ENCODE measurements at places on chromosomes 5 and 9.

GRCh38 chr5:126455728-126456127 is 32.5 kb downstream of the GRAMD2B start:
- DNase-seq: no peak

DNA sequence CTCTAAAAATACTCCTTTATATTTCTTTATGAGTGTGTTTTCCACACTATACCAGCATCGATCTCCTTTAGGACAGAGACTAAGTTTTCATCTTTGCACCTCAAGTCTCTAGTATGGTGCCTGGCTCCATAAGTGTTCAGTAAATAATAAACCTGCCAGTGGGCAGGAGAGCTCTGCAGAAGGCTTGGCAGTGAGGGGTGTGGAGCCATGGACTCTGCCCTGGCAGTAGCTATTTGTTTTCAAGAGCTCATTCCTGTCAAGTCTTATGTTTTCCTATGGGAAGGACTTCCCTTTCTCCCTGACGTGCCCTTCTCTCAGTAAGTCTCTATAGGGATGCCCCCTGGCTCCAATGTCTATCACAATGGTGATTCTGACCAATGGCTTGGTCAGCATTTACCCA is 252.2 kb downstream of the PIK3R1 start:
- DNase-seq: no peak

- DNase-seq: no peak
Measured at GRCh38 chr5:22542340-22542739, 310.8 kb downstream of the CDH12 start.

DNA sequence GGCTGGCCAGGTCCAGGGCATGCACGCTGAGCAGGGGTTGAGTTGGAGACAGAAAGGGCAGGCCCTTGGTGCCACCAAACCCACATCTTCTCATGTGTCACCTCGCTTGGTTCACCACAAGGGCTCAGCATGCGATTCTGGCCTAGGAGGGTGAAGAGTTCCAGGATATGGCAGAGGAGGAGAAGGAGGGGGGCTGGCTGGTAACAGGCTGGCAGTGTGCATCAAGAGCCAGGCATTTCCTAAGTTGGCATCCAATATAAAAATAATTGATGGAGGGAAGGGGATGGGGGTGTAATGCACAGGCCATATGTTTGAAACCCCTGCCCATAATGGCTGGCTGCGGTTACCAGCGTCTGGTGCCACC is 255.6 kb downstream of the NFIB start:
- DNase-seq: no peak

DNA sequence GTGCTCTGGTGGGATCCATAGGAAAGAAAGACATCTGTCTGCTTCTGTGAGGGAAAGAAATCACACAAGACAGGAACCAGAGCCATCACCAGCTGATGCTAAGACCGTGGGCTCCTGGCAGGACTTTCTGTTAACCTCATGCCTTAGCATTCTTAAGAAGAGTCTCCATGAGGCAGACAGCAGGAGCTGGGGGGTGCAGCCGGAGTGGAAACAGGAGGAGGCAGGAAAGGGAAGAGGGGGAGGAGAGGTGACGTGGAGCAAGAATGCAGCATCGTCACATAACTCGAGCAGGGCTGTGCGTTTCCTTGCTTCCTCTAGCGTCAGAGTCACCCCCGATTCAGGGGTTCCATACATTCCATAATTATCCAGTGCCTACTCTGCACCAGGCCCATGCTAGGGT is 53.6 kb downstream of the ERGIC1 start:
- no peak for DNase-seq

GRCh38 chr5:72224946-72225463 is 95.0 kb downstream of the MRPS27 start:
- no peak for DNase-seq

DNA sequence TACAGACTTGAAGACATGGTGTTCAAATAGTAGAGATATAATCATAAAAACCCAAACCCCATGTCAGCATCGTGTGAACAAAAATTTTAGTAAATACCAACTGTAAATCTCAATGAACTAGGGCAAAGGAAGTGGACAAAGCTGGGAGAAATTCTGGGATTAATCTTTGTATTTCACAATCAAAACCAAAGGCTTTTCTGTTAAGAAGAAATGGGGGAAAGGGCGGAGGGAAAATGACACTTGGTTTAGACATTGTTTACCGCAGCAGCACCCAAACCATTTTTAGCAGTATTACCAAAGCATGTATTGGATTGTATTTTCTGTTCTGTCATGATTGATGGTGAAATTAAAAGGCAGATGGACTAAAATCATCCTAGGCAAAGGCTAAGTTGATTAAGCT is 134.2 kb upstream of the PRSS3 start:
- DNase-seq: no peak

- DNase-seq: peak; percentile 17
Measured at GRCh38 chr9:1513105-1513504, 462.9 kb downstream of the DMRT2 start.

GRCh38 chr5:151674626-151675610 is 11.8 kb downstream of the SPARC start:
- DNase-seq: no peak
